ENCODE measurements at places on chromosomes 1 and 21. TPM values are rescaled to one million over a fixed set of nuclear protein-coding genes. Genes with fewer than 3 reads are reported as not detected.
A peak's percentile ranks its signal among the peaks of the same experiment; 100 is the strongest.

ZNF683 gene
- not detected for total RNA-seq

TBX15 gene
- total RNA-seq: 0.51 TPM

ZMYM1 gene
- 17.8 TPM for total RNA-seq

NBPF10 gene
- total RNA-seq: 0.51 TPM

TFF3 gene
- 290 TPM for total RNA-seq

NPHP4 gene
- total RNA-seq: 2.9 TPM

SPRR2E gene
- not detected for total RNA-seq

CHI3L2 gene
- not detected for total RNA-seq

GJA9 gene
- not detected for total RNA-seq

ACTL8 gene
- total RNA-seq: not detected

KIF26B gene
- total RNA-seq: 3.8 TPM

EPHA10 gene
- total RNA-seq: under 0.01 TPM

SPATA17 gene
- total RNA-seq: under 0.01 TPM

GNG12 gene
- 144 TPM for total RNA-seq

ERICH3 gene
- total RNA-seq: not detected

AADACL3 gene
- not detected for total RNA-seq

FAM3B gene
- total RNA-seq: not detected

CD247 gene
- total RNA-seq: under 0.01 TPM

TMEM61 gene
- 0.25 TPM for total RNA-seq

SMCP gene
- not detected for total RNA-seq

PEF1 gene
- total RNA-seq: 141 TPM

- DNase-seq: no peak
Observed at GRCh38 chr1:62452951-62453350, 16.1 kb downstream of the USP1 start.

GRCh38 chr1:234656944-234657654 is 47.1 kb upstream of the IRF2BP2 start:
- peak; percentile 95 for DNase-seq

- peak; percentile 78 for DNase-seq
Observed at GRCh38 chr21:41121785-41122415, 46.1 kb upstream of the BACE2 start.

GRCh38 chr1:54347955-54348699 is 58.1 kb downstream of the SSBP3 start:
- DNase-seq: no peak

GRCh38 chr1:183761871-183762270 is 43.0 kb upstream of the RGL1 start:
- DNase-seq: no peak

- DNase-seq: no peak
Observed at GRCh38 chr1:162772571-162773154, 17.8 kb upstream of the HSD17B7 start.

GRCh38 chr1:3992103-3992556 is 92.1 kb upstream of the C1orf174 start:
- peak; percentile 5 for DNase-seq

DNA sequence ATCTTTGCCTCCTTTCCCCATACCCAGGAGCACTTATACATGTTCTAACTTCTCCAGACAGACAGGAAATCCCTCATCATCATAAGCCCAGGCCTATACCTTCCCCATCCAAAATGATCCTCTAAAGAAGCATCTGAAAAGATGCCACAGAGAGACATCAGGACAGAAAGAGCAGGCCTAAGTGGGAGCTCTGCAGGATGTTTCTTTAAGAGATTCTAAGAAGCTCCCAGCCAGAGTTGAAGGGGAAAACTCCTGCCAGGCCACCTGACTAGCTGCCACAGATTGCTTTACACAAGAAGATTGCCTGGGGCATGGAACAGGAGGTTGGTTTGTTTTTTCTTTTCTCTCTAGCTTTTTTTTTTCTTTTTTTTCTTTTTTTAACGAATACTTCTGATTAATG is 275.8 kb downstream of the VAV3 start:
- no peak for DNase-seq

- no peak for DNase-seq
Observed at GRCh38 chr1:239854922-239855321, 236.8 kb upstream of the FMN2 start.

- DNase-seq: no peak
Observed at GRCh38 chr21:44529011-44529421, 11.0 kb downstream of the KRTAP10-1 start.

DNA sequence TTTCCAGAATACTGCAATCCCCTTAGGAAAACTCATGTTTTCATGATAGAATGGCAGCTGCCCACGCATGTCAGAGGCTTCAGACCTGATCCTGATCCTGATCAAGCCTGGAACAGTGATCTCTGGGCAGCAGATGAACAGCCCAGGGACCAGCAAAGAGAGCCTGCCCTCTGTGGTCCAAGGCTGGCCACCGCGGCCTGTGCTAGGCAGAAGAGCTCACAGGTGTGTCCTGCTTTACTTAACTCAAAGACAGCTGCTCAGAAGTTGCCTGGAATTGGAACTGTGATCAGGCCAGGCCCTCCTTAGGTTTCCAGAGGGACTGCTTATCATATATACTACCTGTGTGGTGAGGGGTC is 21.2 kb upstream of the BCAR3 start:
- no peak for DNase-seq

DNA sequence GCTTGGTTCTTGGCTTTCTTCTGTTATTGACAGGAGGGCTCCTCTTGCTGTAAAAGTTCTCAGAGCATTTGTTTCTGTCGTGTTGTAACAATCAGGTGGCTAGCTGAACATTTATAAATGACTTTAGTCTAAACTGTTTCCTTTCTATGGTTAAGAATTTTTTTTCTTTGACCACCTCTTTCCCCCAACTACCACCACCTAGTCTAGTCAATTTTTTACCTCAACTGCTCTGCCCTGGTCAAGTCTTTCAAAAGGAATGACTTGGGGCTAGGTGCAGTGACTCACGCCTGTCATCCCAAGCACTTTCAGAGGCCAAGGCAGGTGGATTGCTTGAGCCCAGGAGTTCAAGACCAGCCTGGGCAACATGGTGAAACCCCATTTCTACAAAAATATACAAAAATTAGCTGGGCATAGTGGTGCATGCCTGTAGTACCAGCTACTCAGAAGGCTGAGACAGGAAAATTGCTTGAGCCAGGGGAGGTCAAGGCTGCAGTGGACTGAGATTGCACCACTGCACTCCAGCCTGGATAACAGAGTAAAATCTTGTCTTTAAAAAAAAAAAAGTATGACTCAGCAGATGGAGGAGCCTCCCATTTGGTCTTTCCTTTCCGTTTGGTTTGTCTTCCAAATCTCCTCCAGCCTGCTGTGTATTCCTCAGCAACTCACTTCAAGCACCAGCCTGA is 40.7 kb downstream of the MAP3K21 start:
- DNase-seq: no peak

DNA sequence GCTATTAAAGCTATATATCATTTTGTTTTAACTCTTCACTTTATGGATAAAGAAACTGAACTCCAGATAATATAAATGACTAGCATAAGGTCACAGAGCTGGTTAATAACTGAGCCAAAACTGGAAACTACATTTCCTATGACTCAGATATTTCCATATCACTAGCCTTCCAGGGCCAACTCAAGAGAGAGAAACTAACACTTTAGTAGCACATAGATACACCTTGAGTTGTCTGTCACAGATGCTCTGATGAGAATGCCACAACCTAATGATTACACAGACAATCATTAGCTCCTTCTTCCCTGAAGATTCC is 40.7 kb downstream of the NME7 start:
- DNase-seq: peak; percentile 46

- DNase-seq: no peak
Observed at GRCh38 chr1:150534002-150534401, 15.2 kb upstream of the ADAMTSL4 start.

DNA sequence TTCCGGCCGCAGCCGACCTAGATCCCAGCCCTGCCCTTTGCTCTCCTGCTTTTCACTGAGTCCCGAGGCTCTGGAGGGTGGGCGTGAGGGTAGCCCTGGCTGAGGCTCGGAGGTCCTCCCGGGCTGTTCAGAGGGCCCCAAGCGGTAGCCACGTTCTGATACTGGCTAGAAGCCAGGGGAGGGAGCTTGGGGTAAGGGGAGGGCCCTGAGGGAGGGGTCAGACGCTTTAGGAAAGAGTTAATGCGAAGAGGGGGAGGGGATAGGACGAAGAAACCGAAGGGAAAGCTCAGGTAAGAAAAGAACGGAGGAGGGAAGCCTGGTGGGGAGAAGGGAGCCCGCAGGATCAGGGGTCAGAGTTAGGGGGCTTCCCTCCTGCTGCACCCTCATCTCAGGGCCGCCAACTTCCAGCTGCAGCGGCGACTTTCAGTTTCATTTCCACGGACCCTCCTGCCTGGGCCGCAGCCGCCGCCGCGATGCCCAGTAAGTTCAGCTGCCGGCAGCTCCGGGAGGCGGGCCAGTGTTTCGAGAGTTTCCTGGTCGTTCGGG is at the start of gene MOV10:
MOV10 (plus strand) TSS at position 220 of the 546 bp plus-strand sequence; CDS start at position 474, 254 bp downstream.
- peak; percentile 55 for DNase-seq

- DNase-seq: no peak
Observed at GRCh38 chr1:166470014-166470413, 303.2 kb upstream of the FAM78B start.

GRCh38 chr1:94808669-94809068 is 11.5 kb upstream of the SLC44A3 start:
- DNase-seq: no peak

DNA sequence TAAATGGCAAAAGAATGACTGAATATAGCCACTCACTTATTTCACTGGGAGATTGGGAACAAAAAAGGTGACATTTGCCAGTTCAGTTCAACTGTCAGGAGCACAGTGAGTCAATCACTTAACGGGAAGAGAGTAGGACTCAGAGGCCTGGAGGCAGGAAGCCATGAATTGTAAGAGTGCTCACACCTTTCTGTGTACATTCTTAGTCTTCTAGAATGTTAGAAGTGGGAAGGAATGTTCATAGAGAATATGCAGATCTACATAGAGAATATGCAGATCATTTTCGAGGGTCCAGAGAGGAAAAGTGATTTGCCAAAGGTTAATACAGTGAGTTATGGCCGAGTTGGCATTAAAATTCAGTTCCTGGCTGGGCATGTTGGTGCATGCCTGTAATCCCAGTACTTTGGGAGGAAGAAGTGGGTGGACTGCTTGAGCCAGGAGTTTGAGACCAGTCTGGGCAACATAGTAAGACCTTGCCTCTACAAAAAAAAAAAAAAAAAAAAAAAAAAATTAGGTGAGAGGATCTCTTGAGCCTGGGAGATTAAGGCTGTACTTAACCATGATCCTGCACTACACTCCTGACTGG is 8.3 kb downstream of the IL20 start:
- DNase-seq: no peak

DNA sequence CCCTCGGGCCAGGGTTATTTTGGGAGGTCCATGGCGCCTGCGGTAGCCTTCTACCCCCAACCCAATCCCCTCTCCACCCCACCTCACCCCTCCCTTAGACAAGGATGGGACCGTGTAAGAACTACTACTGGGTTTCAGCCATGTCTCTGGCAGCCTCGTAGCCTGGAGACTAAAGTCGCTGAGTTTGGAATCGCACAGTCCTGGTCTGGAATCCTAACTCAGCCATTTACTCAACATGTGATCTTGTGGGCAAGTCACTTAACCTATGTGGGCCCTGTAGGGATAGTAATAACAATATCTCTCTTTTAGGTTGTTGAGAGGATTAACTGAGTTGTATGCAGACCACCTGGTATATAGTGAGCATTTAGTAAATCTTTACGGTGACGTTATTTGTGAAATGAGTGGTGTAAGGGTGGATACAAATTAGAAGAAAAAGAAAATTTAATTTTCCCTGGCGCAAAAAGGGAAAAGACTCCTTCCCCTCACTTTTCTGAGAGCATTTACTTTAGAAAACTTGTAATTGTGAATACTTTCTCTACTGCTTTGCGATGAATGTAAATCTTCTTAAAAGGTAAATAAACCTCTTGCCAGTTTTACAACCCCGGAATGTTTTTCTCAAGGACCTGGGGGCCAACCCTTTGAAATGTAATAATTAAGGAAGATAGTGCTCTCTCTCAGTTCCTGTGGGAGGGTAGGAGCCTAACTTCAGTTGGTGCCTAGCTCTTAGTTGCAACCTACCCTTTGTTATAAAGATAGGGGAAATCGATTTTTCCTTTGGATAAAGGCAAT is 615 bp upstream of the MRPS15 start:
- DNase-seq: no peak

- DNase-seq: no peak
Observed at GRCh38 chr1:194809665-194810064, 1623.3 kb upstream of the B3GALT2 start.

DNA sequence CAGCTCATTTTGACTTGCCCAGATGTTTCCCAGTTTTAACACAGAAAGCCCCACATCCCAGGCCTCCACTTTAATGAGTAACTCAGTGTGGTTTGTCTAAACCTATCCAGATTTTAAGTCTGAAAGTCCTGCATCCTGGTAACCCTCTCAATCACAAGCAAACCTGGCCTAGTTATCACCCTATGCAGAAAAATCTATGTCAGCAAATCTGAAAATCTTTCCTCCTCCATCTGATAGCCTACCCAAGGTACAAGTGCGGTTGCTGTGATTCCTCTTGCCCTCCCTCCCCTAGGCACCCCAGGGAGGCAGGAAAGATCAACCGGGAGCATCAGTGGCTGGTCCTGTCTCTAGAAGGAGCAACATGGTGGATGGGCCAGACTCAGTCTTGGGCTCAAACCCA is 163.7 kb downstream of the IGSF21 start:
- DNase-seq: no peak

GRCh38 chr1:212928323-212929291 is 21.7 kb upstream of the VASH2 start:
- DNase-seq: no peak

GRCh38 chr1:105337420-105337819 is 1587.7 kb downstream of the AMY1C start:
- DNase-seq: no peak

DNA sequence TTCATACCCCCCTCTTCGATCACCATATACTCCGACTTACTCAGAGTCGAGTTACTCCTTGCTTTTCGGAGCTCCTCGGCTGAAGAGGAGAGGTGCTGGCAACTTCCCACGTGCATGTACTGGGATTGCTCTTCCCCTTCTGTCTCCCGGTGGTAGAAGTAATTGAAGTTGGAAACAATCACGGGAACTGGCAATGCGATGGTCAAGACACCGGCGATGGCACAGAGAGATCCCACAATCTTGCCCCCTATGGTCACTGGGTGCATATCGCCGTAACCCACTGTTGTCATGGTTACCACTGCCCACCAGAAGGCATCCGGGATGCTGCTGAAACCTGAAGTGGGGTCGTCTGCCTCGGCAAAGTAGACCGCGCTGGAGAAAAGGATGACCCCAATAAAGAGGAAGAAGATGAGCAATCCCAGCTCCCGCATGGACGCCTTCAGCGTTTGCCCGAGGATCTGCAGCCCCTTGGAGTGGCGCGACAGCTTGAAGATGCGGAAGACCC is 1.5 kb downstream of the KCNA3 start:
- no peak for DNase-seq

DNA sequence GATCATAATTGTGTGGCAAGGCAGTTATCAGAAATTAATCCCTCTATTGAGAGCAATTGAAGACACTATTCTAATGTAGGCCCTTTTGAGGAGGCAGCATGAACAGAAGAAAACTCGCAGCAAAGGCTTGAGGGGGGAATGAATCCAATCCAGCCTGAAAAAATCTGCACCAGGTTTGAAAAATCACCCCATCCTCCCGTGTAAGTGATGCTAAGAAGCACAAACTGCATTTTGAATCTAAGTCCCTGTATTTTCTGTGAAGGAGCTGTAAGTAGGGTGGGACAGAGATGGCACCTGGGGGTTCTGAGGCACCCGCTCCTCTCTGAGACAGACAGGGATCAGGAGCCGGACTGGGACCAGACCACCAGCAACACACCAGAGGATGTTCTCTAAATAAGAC is at the start of gene CRB1:
CRB1 (plus strand) TSS at position 241 of the 400 bp plus-strand sequence. CDS start 161 bp downstream, outside the sequence.
- no peak for DNase-seq

GRCh38 chr1:196160066-196160795 is 448.0 kb downstream of the KCNT2 start:
- no peak for DNase-seq
